ENCODE measurements at places on chromosomes 12 and 14.

DNA sequence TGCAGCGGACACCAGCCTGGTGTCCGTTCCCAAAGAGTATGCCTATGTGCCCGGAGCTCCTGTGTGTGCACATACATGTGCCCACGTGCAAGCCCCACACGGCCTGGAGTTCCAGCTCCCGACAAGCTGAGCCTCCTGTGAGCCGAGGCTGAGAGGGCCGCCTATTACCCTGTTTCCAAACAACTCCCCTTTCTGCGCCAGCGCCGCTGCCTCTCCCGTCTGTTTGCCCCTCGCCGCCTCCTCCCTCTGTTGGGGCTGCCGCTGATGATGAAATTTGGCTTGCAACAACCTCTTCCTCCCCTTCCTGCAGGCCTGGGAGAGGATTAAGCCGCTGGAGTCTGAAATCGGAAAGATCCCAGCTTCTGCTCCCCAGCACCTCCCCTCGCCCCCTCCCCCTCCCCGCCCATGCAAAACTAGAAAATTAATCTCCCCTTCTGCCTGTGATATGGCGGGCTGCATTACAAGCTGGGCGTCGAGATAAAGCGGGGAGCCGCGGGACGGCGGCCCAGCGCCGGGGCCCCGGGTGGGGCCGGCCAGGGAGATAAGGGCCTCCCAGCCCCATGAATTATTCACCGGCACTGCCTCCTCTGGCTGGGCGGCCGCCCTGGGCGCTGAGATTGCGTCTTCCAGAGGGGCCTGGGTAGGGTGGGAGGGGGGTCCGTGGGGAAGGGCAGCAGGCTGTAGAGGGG lies 6.8 kb upstream of the ASIC1 start:
- DNase-seq: no peak

- no peak for DNase-seq
Observed at GRCh38 chr14:74599946-74600345, 12.1 kb downstream of the LTBP2 start.

GRCh38 chr14:72945356-72946027 lies 19.2 kb downstream of the DCAF4 start:
- DNase-seq: no peak

DNA sequence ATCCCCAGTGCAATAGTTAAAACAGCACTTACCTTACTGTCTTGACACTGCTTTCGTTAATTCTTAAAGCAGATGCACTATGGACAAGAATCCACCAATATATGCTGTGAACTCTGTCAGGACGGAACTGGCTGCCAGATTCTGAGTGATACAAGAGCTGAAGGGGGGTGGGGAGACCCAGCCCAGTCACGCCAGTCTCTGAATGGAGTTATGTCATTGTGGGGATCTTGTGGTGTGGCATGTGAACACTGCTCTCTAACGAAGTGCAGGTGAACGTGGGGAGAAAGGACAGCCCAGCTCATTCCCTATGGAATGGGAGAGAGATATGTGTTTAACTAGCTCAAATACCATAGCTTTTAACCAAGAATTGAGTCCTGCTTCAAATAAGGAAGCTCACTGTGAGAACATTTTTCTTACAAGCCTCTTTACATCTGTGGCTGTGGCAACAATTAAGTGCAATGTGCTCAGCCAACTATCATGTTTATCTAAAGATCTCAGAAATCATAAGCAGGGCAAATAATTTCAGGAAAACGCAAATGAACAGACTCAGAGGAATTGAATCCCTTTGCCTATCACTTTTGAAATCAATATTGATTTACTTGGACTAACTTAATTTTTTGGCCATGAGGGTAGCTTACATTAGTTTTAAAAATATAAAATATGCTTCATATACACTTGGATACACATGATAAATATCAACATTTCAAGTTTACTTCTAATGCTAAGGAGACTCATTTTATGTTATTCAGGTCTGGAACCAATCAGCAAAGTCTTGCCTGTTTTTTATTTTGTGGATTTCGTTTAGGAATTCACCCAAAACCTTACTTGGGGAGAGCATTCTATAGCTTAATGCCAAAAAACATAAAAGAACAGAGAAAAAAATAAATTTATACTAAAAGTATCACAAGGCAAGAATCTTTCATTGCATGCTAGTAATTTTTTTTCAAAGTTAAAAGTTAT lies at the start of gene LUM:
Gene LUM, minus strand, starts transcription at position 129 of the 960 bp plus-strand sequence. CDS start 2,515 bp downstream, outside the sequence.
- DNase-seq: peak; percentile 12

GRCh38 chr12:86261142-86261541 lies 5.0 kb upstream of the MGAT4C start:
- DNase-seq: no peak

DNA sequence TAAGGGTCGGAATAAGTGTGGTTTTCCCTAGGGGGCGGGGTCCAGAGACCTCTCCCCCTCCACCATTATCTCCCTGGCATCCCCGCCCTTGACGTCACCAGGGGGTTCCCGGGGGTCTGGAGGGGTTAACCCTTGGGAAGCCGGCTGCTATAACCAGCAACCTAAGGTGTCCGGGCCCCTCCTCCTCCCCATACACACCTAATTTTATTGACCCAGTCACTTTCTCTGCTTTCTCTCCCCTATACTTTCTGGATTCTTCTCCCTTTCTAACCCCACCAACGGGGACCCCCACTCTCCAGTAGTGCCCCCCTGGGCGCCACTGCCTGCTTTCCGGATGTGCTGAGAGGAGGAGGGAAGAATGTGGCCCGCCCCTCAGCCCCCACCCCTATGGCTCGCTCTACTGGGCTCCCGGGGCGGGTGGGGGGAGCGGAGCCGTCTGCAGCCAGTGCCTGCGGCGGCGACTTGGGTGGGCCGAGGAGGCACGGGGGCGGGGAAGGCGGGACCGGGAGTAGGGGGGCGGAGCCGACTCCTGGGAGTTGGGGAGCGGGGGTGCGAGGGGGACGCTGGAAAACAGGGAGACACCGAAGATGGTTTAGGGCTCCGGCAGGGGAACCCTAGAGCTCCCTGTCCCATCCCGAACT lies 1.8 kb downstream of the GLI1 start:
- no peak for DNase-seq

GRCh38 chr14:85391892-85392291 lies 138.1 kb upstream of the FLRT2 start:
- no peak for DNase-seq

DNA sequence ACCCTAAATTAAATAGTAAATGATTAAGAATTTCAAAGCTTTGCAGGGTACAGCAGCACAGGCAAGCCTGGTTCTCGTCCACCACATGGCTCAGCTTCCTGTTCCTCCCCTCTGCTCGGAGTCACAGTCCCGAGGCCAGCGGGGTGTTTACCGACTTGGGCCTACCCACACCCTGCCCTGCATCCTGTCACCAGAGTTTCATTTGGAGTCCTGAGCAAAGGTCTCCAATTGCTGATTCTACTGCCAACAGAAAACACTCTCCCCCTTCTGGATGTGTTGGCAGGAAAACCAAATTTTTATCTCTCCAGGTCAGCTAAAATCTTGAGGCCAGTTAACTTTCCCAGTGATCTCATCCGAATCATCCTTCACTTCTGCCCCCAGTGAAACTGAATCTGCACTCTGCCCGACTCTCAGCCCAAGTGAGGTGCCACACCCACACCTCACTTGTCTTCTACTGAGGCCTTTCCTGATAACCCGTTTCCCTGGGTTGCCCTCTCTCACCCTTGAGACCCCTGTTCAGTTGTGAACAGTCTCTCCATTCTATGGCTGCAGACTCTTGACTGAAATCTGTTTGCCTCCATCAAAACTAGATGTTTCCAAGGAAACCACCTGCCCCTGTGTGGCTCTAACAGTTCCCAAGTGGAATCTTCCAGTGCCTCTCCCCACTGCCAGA lies 71.2 kb downstream of the VCPKMT start:
- DNase-seq: no peak

DNA sequence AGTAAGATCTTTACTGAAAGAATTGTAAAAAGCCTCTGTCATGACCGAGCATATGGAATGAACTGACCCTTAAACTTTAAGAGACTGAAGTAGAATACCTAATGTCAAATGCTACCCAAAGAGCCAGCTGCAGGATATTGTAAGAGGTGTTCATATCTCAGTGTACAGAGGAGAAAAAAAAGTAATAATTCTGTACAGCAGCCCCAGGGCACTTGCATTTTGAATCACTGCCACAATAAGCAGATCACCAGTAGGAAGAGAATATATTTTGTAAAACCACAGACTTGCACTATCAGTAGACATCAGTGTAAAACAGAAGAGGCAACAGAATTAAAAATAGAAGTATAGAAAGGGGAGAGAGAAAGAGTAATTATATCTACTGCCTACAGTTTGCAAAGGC lies 162.6 kb downstream of the PPFIA2 start:
- DNase-seq: no peak

- DNase-seq: no peak
Observed at GRCh38 chr12:38124247-38125012, 192.1 kb upstream of the ALG10B start.

GRCh38 chr12:61584943-61585342 lies 675.3 kb upstream of the USP15 start:
- DNase-seq: no peak

DNA sequence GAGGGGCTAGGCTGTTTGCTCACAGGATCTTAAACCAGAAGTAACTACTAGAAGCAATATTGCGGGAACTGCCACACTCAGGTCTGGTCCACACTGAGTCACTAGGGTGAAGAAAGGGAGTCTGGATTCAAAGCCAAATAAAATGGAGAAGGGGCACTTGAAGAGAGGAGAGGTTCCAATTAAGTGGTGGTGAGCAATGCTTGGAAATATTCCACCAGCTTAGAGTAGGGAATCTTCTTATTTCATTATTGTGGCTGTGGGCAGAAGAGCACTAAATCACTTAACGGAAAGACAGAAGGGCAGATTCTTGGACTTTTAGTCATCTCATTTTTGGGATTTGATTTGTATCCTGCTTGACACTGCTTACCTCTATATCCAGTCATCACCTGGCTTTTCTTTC lies 48.6 kb upstream of the PPP1R12A start:
- DNase-seq: no peak

DNA sequence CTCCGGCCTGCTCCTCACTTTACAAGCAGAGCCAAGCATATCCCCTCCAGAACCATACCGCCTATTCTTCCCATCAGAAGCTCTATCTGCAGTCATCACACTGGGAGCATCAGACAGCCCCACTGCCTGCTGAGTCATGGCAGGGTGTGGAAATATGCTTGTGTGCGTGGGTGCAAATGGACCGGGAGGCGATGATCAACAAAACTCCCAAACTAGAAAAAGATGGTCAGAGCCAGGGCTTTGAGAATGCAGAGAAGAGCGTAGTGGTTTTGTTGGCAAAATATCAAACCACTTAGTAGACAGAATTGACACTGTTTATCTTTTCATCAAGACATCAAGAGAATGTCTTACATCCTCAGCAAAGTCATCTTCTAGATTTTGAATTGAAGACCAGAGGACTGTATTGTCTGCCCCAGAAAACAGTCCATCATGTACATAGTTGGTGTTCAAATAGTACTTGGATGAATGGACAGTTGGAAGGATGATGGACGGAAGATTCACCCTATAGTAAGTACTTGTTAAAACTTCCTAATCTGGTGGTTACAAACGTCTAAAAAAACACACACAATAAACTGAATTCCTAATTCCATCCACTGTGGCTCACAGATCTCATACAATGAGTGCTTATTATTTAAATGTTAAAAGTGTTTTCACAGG lies 54.9 kb downstream of the VWF start:
- DNase-seq: no peak

DNA sequence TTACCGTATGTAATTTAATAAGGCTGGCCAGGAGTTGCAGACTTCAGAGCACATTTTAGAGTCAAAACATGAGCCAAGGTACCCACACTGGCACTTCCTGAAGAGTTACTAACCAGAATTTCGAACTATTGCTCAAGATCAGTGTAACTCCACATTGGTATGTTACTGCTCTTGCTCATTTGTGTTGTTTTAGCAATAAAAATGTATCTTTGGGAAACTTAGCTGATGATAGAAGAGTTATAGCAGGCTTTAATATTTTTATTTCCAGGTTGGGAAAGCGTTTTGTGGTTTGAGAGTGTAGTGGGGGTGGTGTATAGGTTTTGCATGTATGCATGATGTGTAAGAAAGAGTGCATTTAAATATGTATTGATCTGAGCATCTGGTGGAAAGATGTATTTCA lies 96.6 kb downstream of the SCN8A start:
- DNase-seq: no peak

DNA sequence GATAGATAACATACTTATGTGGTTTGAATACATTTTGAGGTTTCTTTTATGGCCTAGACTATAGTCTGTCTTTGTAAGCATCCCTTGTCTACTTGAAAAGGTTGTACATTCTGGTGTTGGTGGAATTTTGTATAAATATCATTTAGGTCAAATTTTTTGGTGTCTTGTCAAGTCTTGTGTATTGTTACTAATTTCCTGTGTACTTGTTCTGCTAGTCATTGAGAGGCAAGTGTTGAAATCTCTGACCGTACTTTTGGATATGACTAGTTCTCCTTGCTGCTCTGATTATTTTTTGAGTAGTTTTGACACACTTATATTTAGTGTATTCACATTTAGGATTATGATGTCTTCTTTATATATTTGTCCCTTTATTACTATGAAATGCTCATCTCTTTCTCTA lies 219.6 kb downstream of the CCDC91 start:
- no peak for DNase-seq

GRCh38 chr12:93447555-93448290 lies 6.0 kb upstream of the UBE2N start:
- DNase-seq: no peak

GRCh38 chr14:71136386-71137060 lies 229.3 kb downstream of the PCNX1 start:
- no peak for DNase-seq

DNA sequence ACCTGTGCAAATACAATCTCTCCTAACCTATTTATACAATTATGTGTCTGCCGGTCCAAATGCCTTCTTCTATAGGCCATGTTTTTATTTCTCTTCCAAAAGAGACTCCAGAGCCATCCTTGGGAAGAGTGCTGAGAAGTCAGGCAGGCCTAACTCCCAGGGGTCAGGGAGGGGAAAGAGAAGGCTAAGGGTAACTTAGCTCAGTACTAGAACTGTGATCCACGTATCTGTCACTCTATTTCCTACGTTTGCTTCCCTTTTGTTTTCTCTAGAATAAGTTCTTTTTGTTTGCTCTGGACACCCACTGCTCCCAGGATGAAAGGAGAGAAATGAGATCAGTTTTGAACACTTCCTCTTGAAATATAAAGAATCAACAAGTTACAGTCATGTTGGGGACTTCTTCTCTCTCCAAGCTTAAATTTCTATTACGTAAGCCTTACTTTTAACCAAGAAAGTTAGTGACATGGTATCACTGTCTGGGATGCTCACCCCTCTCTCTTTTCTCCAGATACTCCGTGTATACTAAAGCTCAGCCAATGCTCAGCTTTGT lies 79.2 kb downstream of the DAD1 start:
- DNase-seq: no peak

DNA sequence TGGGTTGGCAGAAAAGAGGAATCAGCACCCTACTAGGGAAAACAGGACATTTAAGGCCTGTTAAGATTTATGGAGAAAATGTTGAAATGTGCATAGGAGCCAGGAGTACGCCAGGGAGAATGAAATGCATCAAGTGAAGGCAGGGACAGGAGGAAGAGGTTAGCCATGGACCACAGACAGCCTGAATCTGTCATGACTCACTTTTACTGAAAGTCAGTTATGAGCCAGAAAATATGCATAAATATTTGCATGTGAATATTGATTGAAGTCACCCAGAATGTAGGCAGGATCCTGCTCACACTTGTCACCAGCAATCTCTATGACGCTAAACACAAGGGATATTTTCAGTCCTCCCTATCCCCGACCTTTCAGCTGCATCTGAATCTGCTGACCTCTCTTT lies 25.1 kb upstream of the CDK17 start:
- DNase-seq: no peak

GRCh38 chr14:29637411-29637810 lies 290.2 kb downstream of the PRKD1 start:
- peak; percentile 95 for DNase-seq
